ENCODE measurements at places on chromosomes 6 and 20.

- DNase-seq: no peak
These were observed 33.9 kb downstream of the SUN5 start for GRCh38 chr20:32970115-32970972.

- DNase-seq: no peak
These were observed 58.3 kb downstream of the IYD start for GRCh38 chr6:150427037-150427602.

DNA sequence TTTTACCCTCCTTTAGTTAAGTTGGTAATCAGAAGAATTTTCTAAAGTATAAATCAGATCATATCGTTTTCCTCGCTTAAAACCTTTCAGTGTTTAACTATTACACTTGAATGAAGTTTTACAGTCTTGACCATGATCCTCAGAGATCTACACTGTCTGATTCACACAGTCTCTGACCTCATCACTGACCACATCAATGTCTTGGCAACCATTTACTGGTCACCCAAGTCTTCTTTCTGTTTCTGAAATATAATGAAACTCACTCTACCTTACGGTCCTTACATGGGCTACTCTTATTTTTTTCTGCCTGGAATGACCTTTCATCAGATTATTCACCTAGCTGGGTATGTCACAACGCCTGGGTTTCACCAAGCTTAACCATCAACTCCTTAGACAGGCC lies 71.4 kb downstream of the ADGB start:
- no peak for DNase-seq

- DNase-seq: peak; percentile 39
These were observed 106.8 kb upstream of the SIRPG start for GRCh38 chr20:1764136-1765033.

DNA sequence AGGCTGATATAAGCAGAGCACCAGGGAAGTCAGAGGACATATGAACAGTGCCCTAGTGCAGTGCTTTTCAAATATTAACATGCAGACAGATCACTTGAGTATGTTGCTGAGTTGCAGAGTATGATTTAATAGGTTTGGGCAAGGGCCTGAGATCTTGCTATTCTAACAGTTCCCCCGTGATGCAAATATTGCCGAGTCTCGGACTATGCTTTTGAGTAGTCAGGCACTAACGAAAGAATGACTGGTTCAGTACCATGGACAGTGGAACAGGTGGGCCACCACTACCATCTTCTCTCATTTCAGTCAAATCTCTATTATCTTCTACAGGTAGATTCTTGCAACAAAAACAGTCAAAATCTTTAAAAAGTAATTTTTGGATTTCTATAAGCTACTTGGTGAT lies 3.7 kb upstream of the TMEM200A start:
- peak; percentile 26 for DNase-seq

DNA sequence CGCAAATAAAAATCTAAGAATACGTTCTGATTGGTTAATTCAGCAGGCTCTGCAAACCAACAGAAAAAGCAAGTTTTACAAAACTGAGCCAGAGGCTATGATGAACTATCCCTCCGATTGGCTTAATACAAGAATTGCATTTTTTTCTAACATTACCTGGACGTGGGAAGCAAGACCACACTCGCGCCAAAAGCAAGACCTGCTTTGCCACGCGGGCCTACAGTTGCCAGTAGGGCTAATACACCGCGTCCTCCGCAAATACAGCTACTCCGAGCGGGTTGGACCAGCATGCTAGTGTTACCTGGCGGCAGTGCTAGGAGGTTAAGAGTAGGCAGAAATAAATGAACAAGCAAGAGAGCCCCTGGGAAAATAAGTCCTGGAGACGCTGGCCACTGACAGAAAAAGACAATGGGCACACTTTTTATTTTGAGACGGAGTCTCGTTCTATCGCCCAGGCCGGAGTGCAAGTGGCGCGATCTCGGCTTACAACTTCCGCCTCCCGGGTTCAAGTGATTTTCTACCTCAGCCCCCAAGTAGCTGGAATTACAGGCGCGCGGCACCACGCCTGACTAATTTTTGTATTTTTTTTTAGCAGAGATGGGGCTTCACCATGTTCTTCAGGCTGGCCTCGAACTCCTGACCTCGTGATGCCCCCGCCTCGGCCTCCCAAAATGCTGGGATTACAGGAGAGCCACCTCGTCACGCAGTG lies 131.9 kb upstream of the BTN3A2 start:
- peak; percentile 54 for DNase-seq

DNA sequence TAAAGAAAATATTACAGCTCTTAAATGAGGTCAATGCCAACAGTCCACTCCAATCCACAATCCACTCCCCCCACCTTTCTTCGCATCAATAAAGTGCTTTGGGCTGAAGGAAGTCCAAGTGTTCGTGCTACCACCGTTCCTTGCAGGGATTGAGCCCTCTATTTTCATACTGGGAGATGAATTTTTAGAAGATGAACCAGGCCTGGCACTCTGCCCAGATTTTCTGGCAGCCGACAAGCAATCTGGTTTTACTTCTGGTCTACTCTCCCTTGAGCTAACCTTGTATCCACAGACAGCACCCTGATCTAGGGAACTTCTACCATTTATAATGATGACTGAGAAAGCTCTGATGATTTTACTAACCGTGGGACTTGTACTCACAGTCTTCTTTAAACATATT lies 72.3 kb downstream of the BTBD9 start:
- no peak for DNase-seq

DNA sequence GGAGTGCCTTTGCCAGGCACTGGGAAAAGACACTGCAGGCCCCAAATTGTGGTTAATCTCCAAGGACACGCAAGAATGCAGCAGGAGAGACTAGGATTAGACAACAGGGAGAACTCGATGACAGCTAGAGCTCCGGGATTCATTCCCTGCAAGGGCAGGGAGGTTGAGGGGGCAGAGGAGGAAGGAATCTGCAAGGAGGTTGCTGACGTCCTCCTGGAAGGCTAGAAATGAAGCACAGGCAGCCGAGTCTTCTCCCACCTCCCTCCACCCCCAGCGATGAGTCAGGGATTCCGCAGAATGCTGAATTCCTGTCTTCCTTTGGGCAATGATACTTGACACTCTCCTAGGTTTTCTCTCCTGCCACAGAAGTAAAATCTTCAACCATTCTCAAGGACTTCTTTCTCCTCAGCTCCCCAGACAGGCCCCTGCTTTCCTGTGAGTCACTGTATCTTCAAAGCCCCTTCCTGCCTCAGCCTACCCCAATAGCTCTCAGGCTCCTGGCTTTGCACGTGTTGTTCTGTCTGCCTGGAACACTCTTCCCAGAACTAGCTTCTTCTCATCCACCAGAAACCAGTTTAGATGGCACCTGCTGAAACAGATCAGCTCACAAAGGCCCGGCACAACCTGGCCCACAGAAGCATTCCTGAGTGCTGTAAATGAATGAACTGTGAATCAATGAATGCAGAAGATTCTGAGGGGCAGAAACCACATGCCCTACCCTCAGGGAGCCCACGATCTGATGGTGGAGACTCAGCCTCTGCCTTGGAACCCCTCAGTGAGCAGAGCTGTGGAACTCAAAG lies 85.6 kb downstream of the MRPL14 start:
- no peak for DNase-seq

GRCh38 chr6:163333038-163333437 lies 81.5 kb upstream of the QKI start:
- no peak for DNase-seq

DNA sequence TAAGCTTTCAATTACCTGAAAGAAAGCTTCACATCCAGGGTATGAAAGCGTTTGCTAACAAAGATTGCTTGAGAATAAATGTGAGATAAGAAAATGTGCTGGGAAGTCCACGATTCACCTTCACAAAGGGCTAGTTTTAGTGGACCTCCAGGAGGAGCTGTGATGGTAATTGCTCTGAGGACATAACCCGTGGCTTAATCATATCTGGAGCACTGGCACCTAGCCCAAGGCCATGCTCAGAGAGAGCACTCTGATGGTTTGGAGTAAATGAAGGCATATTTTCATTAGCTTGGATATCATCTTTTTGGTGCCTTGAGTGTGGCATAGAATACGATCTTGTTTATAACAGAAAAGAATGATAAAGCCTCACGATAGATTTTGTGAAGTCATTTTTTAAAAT lies 46.9 kb upstream of the BACH2 start:
- DNase-seq: no peak

DNA sequence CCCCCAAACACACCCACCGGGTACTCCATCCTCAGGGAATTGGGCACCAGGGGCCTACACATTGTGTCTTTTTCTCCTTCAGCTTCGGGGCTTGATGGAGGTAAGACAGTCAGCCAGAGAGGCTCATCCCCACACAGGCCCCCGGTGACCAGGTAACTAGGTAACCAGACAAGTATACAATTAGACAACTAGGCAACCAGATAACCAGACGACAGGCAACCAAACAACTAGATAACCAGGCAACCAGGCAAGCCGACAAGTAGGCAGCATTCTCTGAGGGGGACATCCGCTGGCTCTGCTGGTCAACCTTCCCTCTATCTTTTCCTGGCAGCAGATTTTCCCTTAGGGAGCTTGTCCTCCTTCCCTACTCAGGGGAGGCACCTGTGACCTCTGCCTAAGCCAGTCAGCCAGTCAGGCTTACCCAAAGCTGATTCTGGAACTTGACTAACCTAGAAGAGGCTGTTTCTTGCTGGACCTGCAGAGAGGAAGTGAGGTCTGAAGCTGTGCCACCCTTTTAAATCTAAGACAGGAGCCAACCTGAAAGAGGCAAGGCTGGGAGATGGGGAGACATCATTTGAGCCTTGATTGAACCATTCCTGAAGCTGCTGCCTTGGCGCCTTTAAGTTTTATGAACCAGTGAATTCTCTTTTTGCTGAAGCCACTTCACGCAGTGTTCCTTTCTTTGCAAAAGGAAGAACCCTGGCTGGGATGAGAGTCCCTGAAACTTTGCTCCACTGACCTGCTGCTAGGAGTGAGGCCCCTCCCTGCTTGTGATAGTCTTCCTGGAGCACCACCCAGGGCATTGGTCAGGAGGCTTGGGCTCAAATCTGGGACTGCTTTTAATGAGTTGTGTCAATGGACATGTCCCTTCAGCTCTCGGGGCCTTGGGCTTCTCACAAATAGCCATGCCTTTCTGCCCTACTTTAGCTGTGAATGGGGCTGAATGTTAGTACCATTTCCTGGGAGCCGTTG lies 96.4 kb upstream of the RNF24 start:
- no peak for DNase-seq

- DNase-seq: no peak
These were observed 104.2 kb upstream of the CNKSR3 start for GRCh38 chr6:154614641-154615040.

DNA sequence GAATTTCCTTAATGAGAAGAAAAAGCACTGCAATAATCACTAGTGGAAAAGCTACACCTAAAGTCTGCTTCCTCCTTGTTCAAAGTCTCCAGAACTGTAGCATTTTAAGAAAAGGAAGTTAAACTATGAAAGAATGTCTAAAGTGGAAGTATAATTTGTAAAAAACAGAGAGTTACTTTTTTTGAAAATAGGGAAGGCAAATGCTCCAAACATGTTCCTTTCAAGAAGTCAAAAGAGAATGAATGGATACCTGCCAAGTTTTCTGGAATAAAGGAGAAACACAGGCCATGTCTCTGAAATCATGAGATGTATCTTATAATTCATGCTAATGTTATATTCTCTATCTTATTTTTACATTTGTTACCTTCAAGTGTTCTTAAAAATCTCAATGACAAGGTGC lies 60.7 kb upstream of the ADGRG6 start:
- DNase-seq: no peak

DNA sequence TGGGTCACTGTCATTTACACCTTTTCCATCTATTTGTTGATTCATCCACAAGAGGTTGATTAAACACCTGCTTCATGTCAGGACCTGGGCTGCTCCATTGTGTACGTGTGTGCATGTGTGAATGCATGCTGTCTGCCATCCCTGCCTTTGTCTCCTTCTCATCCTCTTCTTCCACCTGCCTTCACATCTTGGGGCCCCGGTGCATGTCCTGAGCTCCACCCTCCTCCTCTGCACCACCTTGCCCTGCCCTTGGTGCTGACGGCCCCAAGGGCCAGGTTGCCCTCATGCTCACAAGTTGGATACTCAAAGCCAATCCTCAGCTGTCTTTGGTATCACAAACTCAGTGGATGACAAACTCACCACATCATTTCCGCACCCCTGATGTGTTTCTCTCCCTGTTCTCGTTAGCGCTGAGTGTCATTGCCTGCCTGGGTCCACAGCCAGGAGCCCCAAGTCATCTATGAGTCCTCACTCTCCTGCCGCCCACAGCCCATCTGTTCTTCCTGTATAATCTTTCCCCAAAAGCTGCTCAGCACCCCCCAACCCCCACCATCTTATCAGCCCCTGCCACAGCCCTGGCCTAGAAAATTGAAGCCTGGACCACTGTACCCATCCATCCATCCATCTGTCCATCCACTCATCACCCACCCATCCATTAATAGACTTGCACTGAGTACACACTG lies 85.0 kb downstream of the SRC start:
- no peak for DNase-seq

- no peak for DNase-seq
These were observed 135.2 kb downstream of the ELOVL4 start for GRCh38 chr6:79812195-79812594.

DNA sequence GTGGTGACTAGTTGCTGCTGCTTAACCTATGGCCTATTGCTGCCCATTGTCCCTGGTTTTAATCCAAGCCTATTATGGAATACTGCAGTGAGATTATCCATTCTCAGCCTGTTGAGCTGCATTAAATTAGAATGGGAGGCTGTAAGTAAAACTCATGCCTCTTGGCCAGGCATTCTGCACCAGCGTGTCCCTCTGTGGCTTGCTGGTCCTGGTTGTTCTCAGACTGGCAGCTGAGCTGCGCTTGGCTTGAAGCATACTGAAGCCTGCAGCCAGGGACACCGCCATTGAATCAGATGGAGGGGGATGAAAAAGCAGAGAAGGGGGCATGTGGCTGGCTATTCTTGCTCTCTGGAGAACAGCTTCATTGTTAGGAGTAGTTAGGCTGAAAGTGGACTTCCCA lies 15.6 kb downstream of the LRRN4 start:
- no peak for DNase-seq

DNA sequence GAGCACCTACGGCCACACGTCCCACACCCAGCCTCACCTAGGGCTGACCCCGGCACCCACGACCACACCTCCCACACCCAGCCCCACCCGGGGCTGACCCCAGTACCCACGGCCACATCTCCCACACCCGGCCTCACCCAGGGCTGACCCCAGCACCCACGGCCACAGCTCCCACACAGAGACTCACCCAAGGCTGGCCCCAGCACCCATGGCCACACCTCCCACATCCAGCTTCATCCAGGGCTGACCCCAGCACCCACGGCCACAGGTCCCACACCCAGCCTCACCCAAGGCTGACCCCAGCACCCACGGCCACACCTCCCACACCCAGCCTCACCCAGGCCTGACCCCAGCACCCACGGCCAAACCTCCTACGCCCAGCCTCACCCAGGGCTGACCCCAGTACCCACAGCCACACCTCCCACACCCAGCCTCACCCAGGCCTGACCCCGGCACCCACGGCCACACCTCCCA lies 36.7 kb downstream of the NINL start:
- DNase-seq: no peak

- no peak for DNase-seq
These were observed 10.3 kb downstream of the SLC22A3 start for GRCh38 chr6:160358225-160359119.

DNA sequence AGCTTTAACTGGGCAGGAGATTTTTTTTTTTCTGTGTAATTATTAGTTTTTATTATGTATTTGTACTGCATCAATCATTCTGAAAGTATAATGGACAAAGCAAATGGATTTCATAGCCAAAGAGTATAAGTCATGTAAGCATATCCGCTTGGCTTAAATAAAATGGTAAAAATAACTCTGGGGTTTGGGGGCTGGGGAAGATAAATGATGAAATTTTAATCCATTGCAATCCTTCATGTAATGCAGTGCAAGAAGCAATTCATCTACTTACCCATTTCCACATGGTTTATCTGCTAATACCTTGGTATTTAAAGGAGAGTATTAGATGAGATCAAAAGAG lies 781.4 kb downstream of the QKI start:
- no peak for DNase-seq
